ENCODE measurements at places on chromosomes 12 and 14.
A peak's percentile ranks its signal among the peaks of the same experiment; 100 is the strongest.

GRCh38 chr12:95116773-95117172, 43.4 kb upstream of the NR2C1 start:
- no peak for DNase-seq

GRCh38 chr14:34098045-34098984, 147.4 kb upstream of the EGLN3 start:
- DNase-seq = no peak

GRCh38 chr12:80268924-80269749, 169.8 kb downstream of the OTOGL start:
- no peak for DNase-seq

- DNase-seq = no peak
Observed at GRCh38 chr12:105164068-105164467, 56.5 kb downstream of the WASHC4 start.

DNA sequence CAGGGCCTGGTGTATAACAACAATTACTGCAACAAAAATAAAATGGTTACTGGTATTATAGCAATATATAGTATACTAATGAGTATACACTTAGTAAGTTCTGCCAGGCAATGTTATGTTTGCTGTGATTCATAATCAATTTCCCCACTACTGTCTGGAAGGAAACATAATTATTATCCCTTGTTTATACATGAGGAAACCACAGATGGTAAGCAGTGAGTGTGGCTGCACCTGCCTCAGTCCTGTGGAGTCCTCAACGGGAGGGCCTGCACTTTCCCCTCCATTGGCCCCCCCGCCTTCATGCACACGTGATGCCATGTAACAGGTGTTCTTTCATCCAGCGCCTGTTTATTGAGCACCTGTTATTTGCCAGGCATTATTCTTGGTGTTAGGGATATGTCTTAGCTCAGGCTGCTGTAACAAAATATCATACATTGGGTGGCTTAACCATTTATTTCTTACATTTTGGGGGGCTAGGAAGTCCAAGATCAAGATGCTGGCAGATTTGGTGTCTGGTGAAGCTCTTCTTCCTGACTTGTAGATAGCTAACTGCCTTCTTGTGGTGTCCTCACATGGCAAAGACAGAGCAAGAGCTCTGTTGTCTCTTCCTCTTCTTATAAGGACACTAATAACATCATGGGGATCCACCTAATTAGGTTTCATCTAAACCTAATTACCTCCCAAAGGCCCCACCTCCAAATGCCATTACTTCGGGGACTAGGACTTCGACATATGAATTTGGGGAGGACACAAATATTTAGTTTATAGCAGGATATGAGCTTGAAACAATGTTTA, 59.5 kb upstream of the CHGA start:
- DNase-seq = no peak

DNA sequence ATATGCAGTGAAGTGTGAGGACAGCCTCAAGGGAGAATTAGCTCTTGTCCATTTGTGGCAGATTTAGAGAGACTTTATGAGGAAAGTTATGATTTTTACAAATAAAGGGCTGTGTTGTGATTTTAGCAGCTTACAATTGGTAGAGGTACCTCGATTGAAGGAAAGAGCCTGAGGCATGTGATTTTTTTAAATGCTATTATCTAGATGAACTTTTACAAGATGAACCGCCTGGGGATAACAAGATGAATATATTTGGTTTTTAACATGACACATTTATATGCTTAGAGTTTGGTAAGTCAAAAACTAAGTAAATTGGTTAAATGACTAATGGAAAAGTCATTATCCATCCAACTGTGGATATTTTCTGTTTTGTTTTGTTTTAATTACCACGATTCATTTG, 52.6 kb downstream of the AEBP2 start:
- DNase-seq = no peak

DNA sequence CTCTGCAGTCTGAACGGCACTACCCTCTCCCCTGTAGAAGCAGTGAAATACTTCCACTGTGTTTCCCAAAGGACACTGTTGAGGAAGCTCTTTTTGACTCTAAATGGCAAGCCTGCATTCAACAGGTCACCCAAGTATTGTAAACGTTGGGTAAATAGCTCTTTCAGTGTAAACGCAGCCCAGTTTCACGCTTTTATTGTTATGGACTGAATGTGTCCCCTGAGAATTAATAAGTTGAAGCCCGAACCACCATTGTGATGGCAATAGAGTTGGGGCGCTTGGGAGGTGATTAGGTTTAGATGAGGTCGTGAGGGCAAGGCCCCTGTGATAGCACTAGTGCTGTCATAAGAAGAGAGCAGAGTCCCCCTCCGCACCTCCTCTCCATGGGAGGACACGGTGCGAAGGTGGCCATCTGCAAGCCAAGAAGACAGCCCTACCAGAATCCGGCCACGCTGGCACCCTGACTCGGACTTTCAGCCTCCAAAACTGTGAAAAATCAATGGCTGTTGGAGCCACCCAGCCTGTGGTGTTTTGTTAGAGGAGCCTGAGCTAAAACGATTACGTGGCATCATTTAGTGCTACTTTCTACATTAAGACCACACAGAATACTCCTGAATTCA, 1.1 kb downstream of the SERPINA10 start:
- DNase-seq = no peak

DNA sequence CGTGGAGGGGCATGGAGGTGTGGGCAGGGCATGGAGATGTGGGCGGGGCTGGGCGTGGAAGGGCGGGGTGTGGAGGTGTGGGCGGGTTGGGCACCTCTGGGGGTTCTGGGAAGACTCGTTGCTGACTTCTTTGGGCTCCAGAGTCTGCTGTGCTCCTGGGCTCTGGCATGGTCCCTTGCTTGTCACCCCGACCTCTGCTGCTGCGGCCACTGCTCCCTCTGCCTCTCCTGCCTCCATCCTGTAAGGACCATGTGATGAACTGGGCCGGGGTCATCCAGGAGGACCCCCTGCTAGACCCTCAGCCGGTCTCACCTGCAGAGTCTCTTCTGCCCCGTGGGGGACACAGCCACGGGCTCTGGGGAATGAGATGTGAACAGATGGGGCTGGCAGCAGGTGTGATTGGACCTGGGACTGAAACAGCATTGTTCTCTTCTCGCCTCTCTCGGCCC, 15.3 kb downstream of the NOC4L start:
- DNase-seq = no peak

GRCh38 chr14:71554323-71554722, 377.9 kb upstream of the RGS6 start:
- no peak for DNase-seq

- no peak for DNase-seq
Observed at GRCh38 chr12:65984227-65984479, 146.4 kb downstream of the LLPH start.

GRCh38 chr14:59187802-59188460, 536 bp upstream of the DAAM1 start:
- DNase-seq = peak; percentile 52

DNA sequence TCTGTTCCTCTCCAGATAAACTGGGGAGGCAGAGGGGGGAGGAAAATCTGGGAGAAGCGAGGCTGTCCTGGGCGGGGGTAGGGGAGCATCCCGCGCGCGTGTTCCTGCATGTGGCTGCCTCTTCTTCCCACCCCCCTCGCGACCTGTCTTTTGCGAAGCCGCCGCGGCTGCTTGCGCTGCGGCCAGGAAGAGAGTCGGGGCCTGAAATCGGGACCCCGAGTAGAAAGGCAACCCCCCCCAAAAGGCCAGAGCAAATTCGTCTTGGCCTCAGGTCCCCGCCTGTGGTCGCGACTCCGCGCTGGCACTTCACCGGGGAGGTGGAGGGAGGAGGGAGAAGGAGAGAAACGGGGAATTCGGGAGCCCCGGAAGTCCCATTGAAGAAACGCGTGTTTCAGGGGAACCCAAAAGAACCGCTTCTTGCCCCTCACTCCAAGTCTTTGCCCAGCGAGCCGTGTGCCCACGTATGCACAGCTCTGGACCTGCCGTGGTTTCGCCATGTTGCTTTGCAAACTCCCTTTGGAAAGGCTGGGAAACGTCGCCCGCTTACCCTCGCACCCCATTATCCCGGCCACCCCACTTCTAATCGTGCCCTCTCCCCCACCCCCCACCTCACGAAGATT, 944 bp downstream of the CCND2 start:
- DNase-seq = no peak

Data from effector memory CD8-positive, alpha-beta T cell (primary cell).